ENCODE measurements at places on chromosomes 6 and 20.

- DNase-seq, result peak; percentile 70
These were observed 80.2 kb upstream of the SLC2A12 start for GRCh38 chr6:134132494-134133141.

- no peak for DNase-seq
These were observed 450.0 kb downstream of the HAO1 start for GRCh38 chr20:7490288-7490687.

DNA sequence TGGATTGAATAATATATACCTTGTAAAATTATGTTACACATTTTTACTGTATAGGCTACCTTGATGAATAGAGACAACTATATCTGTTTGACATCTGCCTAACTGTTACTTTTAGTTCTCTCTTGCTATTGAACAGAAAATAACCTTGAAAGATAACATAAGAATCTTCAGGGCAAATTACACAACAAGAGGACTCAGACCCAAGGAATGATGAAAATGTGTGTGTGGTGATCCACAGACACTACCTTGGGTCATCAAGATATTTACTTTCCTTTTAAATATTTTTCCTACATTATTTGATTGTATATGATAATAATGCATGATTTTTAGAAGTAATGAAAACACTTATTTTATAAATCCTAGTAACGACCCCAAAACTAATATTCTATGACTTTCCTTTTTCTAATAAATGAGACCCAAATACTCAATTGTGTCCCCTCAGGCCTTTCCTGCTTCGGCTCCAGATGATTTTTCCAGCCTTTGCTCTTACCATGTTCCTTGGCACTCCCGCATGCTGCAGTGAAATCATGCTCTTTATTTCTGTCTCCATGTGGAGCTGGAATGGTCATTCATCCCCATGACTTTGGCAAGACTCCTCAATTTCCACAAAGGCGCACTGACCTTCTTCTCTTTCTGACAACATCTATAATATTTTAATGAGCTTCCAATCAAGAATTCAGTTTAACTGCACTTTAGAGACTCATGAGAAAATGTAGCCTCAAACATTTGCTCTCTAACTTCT lies 187.6 kb downstream of the EPM2A start:
- no peak for DNase-seq

DNA sequence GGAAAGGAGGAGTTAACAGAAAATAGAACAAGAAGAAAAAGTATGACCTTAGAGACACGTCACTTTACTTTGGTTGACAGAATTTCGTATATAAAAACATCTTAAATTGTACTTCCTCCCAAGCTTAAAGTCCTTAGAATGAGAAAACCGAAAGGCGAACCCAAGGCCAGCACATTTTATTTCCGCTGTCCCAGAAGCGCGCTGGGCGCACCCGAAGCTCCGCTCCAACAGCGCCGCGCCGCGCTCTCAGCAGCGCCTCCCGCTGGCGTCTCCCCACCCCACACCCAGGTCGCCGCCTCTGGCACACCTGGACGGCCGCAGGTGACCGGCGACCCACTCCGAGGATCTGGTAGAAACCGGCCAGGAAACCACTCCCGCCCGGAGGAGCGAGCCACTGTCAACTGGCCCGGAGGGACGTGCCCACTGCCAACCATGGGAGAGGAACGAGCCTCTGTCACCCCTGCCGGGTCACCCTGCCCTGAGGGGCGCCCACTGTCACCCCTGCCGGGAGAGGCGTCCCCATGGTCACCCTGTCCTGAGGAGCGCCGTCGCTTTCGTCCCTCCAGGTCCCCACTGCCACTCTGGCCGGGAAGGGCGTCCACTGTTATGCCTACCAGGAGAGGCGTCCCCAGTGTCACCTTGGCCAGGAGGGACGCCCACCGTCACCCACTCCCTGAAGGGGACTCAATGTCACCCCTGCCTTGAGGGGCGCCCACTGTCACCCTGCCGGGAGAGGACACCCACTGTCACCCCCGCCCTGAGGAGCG lies 824 bp downstream of the MPC1 start:
- peak; percentile 41 for DNase-seq

DNA sequence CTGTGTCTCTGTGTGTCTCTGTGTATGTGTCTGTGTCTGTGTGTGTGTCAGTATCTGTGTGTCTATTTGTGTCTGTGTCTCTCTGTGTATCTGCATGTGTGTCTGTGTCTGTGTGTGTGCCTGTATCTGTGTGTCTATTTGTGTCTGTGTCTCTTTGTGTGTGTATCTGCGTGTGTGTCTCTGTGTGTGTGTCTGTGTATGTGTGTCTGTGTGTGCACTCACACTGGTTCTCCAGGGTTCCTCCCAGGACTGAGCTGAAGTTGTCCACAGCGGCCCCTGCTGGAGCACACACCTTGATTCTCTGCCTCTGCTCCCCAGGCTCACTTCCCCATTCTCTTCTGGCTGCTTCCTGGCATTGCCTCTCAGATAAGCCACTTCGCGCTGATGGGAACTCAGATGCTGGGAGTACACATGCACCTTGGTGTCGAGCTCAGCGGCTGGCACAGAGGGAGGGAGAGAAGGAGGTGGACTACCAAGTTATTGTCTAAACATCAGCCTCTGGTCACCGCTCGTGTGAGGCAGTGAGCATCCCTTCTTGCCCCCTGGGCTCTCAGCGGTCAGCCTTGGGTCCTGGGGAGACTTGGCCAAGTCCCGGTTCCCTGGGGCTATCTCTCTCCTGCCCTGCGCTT lies 104.9 kb upstream of the NXT1 start:
- DNase-seq, result peak; percentile 36

DNA sequence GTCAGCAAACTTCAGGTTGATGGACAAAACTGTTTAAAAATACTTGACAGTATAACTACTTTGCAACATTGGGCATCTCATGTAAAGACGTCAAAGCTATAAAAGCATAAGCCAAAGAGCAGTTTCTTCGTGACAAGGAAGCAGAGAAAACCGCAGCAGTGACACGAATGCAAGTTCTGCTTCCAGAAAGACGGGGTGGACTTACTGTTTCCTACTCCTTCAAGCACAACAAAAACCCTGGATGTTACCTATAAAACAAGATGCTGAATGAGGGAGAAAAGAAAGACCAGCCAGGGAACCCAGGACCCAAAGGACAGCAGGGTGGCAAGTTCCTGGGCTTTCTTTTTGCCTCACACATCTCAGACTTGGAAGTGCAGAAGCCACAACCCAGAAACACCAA lies 98.0 kb downstream of the DLL1 start:
- DNase-seq, result no peak

- peak; percentile 60 for DNase-seq
These were observed 14.2 kb downstream of the PAX1 start for GRCh38 chr20:21719592-21720214.

GRCh38 chr20:47949230-47949629 lies 163.9 kb upstream of the SULF2 start:
- no peak for DNase-seq

GRCh38 chr6:63245909-63246308 lies 34.6 kb downstream of the FKBP1C start:
- DNase-seq, result no peak

- DNase-seq, result no peak
These were observed 2.5 kb upstream of the POU3F2 start for GRCh38 chr6:98831959-98832283.

GRCh38 chr6:162050579-162050978 lies 677.0 kb downstream of the PRKN start:
- no peak for DNase-seq

GRCh38 chr6:142856624-142857232 lies 88.2 kb downstream of the HIVEP2 start:
- DNase-seq, result no peak

DNA sequence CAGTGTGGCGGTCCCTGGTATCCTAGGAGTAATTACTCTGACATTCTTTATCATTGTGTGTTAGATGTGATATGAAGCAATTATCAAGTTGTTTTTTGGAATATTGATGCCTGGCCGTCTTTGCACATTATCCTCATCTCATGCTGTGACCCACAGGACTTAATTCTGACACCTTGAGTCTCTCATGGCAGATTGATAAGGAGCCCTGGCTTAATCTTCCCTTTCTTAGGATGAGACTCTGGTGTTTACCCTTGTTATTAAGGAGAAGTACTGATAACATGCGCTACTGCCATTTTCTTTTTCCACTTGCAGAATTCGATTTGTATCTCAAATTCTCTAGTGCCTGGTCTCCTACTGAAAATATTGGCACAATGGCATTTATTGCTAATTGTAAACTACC lies 980.2 kb downstream of the KIF16B start:
- no peak for DNase-seq

- peak; percentile 78 for DNase-seq
These were observed 158.1 kb upstream of the ZNF184 start for GRCh38 chr6:27630727-27631608.

- DNase-seq, result no peak
These were observed 72.5 kb downstream of the PTPN1 start for GRCh38 chr20:50582591-50583234.

- no peak for DNase-seq
These were observed 907.6 kb downstream of the TFAP2A start for GRCh38 chr6:9507136-9507895.

DNA sequence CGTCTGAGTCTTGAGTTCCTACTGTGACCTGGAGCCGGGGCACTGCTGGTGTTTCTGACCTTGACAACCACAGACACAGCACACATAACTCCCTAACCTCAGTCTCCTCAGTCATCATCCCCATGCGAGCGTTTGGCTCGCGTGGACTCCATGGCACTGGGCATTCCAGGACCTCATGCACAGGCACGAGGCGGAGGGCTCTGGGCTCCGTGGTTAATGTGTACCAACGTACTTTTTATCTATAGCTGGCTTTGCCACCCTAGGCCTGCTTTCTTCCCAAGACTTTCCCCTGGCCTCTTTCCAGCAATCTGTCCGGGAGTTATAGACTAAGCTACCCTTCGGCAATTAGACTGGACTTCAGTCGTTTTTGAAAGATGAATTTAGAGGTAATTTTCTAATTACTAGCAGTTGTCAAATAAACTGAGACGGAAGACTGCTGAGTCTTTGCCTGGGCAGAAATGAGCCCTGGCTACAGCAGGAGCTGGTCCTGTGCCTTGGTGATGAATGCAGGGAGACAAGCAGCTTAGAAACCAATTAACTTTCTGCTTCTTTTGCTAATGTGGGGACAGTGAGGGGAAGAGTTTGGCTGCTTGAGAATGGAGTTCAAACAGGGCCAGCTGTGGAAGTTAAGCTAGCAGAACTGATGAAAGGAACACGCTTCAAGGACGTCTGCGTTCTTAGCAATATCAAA lies 16.1 kb upstream of the CTCFL start:
- no peak for DNase-seq

DNA sequence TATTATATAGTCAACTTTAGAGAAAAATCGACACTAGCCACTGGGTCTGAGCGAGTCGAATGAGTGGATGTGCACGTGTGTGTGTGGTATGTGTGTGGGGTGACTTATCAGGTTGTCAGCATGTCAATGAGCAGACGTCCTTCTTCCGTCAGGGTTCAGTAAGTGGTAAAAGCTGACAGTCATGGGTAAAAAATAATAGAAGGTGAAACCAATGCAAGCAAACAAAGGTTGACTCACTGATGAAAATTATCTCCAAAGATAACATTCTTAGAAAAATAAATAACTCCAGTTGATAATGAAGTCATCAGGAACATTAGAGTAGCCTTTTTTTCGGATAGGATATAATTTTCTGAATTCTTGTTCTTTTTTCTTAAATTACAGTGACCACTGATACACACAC lies 243.8 kb upstream of the FOXQ1 start:
- peak; percentile 45 for DNase-seq

DNA sequence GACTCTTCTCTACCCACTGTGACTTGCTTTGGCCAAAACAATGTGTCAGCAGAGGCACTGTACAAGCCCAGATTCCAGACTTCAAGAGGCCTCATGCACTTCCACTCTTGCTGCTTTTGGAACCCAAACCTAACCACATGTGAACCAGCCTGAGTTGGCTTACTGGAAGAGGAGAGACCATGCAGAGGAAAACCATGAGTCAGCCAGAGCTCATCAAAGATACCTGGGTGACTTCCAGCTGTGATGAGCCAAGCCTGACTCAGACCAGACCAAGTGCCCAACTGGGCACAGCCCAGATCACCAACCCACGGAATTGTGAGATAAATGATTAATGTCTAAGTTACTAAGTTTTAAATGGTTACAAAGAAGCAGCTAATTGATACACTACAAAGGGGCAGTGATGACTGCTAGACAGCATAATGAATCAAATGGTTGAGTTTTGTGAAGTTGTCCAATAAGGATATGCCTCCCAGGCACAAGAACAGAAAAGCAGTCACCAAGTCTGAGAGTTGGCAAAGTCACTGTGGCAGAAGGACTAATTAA lies 16.2 kb upstream of the BEND6 start:
- peak; percentile 99 for DNase-seq

GRCh38 chr20:19012676-19013075 lies 199.1 kb downstream of the SCP2D1 start:
- DNase-seq, result no peak

DNA sequence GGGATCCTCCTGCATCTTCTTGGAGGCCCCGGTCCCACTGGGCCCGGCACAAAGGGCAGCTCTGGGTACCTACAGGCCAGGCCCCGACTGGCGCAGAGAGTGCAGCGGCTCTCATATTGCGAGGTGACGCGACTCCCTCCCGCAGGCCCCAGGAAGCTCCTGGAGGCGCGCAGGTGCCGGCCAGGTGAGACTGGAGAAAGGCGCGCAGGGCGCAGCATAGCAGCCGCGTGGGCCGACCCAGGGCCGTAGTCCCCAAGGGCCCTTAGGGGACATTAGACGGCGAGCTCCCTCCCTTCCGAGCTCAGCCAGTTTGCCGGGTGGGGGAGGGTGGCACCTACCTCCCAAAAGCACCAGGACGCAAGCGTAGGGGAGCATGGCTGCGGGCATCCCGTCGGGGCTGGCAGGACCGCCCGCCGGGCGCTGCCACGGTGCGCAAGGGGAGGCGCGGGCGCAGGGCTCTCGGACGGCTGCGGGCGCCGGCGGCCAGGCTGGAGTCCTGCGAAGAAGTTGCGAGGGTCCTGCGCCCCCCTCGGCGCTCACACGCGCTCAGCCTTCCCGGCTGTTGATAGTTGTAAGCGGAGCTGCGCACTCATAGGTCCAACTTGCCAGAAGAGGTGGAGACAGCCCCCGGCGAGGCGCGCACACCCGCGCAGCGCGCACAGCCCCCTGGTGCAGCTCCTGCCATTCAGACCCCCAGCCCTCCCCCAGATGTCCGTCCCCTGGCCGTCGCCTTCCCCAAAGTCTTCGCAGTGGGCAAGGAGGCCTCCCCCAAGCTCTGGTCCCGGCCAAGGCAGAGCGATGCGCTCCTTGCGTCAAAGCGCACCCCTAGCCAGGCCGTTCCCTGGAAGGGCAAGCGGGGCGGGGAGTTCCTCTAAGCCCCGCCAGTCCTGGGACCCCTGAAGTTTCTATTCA lies 622 bp downstream of the APCDD1L start:
- peak; percentile 36 for DNase-seq

DNA sequence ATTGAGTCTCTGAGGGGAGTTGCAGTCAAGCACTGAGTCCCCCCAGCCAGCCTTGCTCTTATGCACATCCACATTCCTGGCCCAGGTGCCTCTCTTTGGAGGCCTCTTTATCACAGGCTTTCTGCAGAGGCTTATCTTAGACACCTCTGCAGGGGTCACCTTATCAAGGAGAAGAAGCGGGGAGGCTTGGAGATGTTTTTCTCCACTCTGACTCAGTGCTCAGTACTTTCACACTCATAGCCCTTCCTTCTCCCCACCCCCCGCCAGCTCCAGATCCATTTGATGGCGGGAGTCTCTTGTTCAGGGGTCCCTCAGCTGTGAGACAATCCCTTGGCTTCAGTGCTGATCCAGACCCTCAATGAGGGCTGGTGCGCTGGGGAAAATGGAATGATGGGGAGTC lies 132.1 kb upstream of the TSHZ2 start:
- no peak for DNase-seq

GRCh38 chr6:55652429-55652828 lies 73.4 kb upstream of the HMGCLL1 start:
- no peak for DNase-seq

GRCh38 chr6:106247733-106248132 lies 77.8 kb downstream of the ATG5 start:
- DNase-seq, result no peak
